Effector memory CD4-positive, alpha-beta T cell (primary cell): ENCODE measurements at places on chromosomes 4 and X.

DNA sequence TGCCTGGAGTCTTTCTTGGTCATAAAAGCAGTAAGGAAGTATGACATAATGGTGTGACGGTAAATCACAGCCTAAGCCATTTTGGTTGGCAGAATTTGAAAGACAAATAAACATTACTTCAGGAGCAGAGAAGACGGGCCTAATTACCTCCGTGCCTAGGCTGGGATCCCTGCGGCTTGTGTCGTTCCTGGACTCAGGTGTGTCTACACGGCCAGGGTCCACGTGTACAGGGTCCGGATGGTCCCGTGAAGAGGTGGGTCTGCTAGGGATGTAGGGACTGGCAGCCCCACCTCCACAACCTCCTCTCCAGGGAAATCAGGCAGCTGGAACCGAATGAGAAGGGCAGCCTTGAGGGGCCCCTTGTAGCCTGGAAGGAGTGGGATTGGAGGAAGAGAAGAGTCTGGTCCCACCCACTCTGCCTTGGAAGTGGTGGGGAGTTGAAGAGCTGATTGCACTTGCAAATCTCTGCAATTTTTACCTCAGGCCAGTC, 55.4 kb upstream of the PLAC1 start:
- no peak for DNase-seq

DNA sequence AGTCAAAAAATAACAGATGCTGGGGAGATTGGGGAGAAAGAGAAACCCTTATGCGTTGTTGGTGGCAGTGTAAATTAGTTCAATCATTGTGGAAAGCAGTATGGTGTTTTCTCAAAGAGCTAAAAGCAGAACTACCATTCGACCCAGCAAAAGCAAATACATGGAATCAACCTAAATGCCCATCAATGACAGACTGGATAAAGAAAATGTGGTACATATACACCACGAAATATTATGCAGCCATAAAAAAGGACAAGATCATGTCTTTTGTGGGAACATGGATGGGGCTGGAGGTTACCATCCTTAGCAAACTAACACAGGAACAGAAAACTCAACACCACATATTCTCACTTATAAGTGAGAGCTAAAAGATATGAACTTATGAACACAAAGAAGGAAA, 188.9 kb downstream of the CAMK2D start:
- DNase-seq = no peak

DNA sequence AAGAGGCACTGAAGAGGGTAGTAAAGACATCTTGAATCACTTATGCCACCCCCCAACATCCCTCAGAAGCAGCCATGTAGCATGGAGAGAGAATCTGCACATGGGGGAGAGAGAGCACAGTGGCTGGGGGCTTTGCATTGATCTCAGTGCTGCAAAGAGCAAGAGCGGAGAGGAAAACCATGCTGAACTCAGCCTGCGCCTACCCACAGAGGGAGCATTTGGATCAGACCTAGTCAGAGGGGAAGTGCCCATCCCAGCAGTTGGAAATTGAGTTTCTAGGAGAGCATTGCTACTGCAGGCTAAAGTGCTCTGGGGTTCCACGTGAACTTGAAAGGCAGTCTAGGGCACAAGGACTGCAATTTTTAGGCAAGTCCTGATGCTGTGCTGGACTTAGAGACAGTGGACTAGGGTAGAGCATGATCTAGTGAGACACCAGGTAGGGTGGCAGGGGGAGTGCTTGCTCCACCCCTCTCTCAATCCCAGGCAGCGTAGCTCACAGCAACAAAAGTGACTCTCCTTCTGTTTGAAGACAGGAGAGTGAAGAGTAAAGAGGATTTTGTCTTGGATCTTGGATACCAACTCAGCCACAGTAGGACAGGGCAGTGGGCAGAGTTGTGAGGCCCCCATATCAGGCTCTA, 9.0 kb upstream of the PROM1 start:
- DNase-seq = no peak

- DNase-seq = no peak
Measured at GRCh38 chr4:15587649-15588048, 67.5 kb downstream of the FBXL5 start.

- DNase-seq = no peak
Measured at GRCh38 chrX:51836823-51837222, 56.6 kb upstream of the MAGED1 start.

- DNase-seq = no peak
Measured at GRCh38 chr4:8071766-8072165, 86.8 kb downstream of the ABLIM2 start.

- DNase-seq = peak; percentile 55
Measured at GRCh38 chrX:107718156-107718621, 57.4 kb downstream of the TSC22D3 start.

DNA sequence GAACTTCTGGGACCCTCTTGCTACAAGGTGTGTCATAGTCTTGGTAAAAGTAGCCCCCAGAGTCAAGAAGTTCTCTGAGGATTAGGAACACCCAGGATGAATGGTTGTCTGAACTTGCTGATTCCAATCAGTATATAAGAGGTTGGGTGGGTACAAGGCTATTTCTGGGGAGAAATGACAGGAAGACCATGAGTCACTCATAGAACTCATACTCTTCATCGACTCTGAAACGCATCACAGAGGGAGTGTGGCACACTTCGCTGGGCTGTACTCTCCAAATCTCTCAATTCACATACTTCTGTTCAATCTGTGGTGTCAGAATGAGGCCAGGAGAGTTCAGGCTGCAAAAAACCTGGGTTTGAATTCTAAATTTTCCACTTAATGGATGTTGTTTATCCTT, 193.2 kb upstream of the LEF1 start:
- DNase-seq = no peak
